Retinal pigment epithelial cell (primary cell): ENCODE measurements at places on chromosomes 4 and X.

GRCh38 chr4:165009493-165010227 is 22.1 kb upstream of the TRIM60 start:
- DNase-seq = no peak

DNA sequence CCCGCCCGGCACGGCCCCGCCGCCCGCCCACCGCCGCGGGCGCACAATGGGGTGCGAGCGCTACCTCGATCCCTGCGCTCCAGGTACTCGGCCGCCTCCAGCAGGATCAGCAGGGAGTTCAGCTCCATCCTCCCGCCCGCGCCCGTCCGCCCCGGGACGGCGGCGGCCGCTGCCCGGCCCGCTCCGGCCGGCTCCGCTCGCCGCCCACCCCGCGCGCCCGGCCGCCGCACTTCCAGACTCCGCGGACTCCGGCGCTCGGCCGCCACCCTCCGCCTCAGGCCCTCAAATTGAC is at the start of gene MXD4:
Gene MXD4, minus strand, starts transcription at position 257 of the 292 bp plus-strand sequence. Its CDS starts 129 bp downstream, at position 128.
- no peak for DNase-seq

DNA sequence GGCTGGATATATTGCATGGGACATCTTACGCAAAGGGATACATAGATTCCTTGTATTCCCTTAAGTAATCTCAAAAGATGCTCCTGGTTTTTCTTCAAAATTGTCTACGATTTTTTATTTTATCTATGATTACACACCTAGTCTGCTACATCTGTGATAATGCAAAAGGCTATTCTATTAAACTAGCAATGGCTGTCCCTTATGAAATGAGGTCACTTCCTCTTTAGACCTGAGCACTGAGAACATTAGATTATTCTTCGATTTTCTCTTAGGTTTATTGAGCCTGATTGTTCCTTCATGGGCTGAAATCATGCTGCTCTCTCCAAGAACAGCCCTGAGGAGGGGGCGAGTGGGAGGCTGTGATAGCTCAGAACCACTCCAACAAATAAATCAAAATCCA is 126.8 kb upstream of the ENPP6 start:
- DNase-seq = no peak

DNA sequence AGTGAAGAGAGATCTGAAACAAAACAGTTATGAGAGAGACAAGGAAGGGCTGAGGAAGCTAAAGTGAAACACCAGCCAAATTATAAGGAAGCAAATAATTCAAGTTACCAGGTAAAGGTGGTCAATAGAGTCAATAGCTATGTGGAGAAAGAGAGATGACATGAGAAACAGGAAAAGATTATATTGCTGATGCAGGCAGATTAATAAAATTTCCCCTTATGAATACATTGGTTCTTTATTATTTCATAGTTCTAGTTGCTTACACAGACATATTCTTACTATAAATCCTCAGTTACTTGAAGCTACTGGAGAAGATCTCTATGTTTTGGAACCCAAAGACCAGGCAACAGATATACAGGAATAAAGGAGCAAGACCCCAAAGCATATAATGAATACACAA is 273.7 kb upstream of the CTSO start:
- DNase-seq = no peak

- DNase-seq = no peak
These were observed 95.2 kb downstream of the DCLK2 start for GRCh38 chr4:150173432-150173861.

GRCh38 chr4:1784395-1784788 is 8.7 kb upstream of the FGFR3 start:
- no peak for DNase-seq

- DNase-seq = no peak
These were observed 63.5 kb upstream of the WDR17 start for GRCh38 chr4:176002007-176002613.

DNA sequence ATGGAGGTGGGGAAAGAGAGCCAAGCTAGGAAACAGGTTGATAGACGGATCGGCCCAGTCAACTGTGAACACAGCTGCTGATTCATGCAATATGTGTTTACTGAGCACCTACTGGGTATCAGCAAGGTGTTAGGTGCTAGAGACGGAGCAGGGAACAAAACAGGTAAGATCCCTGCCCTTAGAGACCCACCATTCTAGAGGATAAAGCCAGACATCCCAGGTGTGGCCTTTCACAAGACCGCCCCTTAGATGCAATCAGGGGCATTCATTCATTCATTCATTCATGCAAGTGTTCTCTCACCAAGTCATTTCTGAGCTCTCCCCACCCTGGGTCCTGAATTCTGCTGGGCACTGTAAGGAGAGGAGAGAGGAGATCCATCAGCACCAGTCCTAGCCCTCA is 20.2 kb upstream of the MTM1 start:
- no peak for DNase-seq

DNA sequence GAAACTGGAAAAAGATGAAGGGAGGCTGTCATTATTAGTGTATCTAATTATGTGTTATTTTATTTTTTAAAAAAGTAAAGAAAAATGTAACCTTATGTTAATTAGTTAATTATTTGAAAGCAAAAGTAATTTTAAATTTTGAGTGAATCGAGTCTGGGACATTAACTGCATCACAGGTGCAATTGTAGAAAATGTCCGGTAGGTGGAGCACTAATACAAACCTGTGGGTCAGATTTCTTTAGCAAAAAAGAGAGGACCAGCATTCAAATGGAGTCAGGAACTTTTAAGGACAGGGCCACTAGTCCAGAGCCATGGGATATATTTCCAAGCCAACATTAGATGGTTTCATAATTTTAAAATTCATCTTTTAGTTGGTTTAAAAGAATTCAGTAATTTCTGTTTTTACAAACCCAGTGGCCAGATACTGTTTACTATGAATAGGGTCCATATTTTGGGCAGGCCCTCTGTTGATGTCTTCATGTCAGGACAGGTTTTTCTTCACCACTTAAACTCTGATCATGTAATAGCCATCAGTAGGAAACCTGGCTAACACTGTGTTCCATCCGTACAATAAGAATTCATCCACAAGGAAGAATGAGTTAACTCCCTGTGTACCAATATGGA is 27.2 kb downstream of the BST1 start:
- DNase-seq = no peak

DNA sequence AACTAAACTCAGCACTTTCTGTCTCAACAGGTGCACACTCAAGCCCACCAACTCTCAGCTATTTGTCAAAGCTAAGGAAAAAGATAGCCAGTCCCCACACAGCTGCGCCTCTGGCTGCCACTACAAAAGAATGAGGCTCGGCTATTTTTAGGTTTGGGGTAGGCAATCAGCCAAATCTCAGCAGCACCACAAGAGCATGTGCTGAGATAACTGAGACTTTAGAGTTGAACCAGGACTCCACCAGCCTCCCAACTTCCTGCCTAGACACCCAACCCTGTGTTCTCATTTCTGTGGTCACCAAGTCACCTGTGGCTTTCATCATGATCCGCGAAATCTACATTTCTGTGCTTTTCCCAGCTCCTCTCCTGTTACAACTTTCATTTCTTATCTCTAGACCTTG is 28.0 kb downstream of the DMD start:
- no peak for DNase-seq

GRCh38 chr4:155626561-155626960 is 40.1 kb upstream of the GUCY1A1 start:
- no peak for DNase-seq

DNA sequence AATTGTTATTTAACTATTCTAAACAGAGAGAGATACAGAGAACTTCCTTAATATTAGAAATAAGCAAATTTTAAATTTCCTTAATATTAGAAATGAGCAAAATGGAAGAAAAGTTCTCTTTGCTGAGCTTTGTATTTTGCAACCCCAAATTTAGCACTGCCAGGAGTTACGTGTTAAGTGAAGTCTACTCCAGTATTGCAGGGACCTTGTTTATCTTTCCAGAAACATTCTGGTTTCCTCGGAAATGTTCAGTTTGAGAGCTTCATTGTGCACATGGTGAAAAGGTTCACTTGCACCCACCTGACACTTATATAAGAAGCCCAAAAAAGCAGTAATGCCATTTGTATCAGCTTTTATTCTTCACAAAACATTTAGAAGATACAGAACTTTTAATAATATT is 6.2 kb upstream of the CXorf38 start:
- DNase-seq = no peak

DNA sequence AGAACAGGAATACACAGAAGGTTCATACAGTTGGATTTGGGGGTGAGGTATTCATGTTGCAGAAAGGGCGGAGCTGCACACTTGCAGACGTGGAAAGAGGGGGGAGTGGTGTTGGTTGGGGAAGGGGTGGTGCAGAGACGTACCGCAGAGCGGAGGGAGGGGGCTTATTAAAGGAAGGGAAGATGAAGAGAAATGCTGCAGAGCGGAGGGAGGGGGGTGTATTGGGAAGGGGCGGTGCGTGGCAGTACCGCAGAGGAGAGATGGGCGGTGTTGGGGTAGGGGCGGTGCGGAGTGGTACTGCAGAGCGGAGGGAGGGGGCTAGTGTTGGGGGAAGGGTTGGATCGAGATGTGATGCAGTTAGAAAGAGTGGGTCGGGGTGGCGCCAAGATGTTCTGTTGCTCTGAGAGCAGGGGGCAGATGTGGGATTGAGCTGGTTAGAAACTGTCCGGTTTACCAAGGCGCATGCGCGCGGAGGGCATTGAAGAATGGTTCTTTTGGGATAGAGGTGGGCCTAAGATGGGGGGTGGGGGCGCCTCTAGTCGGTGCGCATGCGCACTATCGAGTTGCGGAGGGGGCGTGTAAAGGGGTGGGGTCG is 900 bp downstream of the TRO start:
- DNase-seq = no peak

DNA sequence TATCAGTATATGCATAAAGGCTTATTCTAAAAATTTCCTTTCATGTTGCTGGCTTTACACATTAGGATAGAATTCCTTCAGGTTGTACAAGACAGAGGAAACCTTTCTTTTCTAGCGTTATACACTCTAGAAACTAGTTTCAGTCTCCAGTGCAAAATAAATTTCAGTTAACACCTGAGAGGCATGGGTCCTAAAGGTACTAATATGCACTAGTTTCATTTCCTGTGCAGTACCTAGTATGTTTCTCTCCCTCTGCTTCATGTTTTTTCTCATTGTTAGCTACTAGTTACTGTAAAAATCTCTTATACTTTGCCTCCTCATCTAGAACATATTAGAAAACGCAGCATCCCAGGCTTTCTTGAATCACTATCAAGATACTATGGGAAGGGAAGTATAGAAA is 54.0 kb downstream of the SNX25 start:
- no peak for DNase-seq

DNA sequence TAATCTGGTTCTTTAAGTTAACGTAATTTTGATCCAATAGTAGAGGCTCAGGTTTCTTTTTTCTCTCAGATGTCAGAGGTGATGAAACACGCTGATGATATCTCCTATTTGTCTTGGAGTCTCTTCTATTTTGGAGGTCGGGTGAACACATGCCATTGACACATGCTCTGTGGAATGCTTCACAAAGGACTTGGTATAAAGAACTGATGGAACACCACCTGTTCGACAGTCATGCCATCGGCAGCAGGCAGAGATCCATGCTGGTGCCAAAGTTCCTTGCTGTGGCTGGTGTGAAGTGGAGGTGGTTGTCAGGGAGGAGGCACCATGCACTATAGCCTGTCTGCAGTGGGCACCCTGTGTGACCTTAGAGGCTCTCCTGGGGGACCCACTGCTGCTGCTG is 94.9 kb downstream of the ATP8A1 start:
- DNase-seq = no peak

GRCh38 chrX:110167952-110168451 is 149.9 kb downstream of the AMMECR1 start:
- no peak for DNase-seq

- DNase-seq = no peak
These were observed 345.7 kb upstream of the FAT1 start for GRCh38 chr4:187069398-187069797.

DNA sequence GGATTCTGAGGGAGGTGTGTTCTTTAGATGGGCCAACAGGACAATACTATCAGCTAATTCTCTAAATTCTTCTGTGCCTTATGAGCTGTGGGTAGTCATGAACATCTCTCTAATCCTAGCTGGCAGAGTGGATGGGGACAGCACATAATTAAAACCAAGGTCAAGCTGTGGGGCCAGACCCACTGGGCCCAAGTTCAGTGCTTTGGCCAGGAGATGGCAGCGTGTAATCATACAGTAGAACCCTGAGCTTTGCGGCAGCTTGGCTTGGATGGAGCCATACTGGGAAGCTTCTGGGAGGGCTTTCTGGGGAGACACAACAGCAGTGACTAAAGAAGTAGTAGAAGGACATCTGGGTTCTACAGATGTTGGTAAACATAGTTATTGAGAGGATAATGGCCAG is 140.3 kb upstream of the CXCL13 start:
- no peak for DNase-seq

DNA sequence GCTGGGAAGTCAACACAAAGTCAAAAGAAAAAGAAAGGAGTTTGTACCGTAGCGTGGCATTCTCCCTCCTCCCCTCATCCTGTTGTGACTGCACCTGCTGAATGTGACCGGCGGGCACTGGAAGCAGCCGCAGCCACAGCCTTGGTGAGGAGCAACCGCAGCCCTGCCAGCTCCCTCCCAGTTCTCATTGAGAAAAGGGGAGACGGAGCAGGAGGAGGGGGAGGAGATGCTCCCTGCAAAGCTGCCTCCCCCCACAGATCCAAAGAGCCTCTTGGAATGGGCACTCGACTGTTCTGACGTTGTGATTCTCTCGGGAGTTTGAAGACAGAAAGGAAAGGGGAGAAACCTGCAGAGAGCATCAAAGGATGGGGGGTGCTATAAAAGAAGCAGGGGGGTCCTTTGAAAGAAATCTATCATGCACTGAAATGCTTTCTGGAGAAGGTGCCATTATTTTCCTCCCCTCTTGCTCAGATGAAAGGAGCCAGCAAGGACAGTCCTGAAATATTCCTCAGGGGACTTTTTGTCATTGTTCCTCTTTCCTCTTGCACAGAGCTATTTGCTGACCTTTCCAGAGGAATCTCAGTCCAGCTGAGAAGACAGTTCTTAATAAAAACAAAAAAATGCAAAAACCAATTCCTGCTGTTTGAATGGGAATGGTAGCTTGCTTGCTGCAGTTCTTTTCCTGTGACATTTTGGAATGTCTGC is 429.7 kb downstream of the MAPK10 start:
- DNase-seq = no peak

- no peak for DNase-seq
These were observed 43.2 kb downstream of the QDPR start for GRCh38 chr4:17468619-17469221.

- DNase-seq = no peak
These were observed 123.8 kb upstream of the TEX13D start for GRCh38 chrX:124208660-124209059.

GRCh38 chrX:104359124-104359523 is 104.4 kb upstream of the ESX1 start:
- no peak for DNase-seq

DNA sequence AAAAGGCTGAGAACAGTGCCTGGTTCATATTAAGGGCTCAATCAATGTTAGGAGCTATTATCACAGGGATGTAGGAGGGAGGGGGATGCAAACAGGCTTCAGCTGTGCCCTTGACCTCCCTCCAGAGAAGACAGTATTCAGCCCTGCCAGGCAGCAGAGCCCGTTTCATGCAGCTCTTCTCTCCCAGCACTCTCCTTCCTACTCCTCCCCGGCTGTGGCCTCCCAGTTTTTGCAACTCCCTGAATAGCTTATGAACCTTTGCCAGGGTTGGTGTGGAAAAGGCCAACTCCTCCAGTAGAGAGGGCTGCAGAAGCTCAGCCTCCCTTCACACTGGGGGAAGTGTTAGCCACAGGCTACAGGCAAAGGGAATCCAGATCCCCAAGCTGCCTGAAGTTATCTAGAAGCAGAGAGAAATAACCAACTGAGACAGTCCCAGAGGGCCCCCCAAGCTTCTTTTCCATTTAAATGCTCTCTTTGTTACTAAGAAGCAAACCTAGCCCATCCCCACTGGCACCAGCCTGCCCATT is 31.7 kb upstream of the APLN start:
- no peak for DNase-seq
